KBM-7 (cell line): ENCODE measurements at places on chromosomes 1 and 21.

GRCh38 chr1:112723511-112723839 is 8.3 kb upstream of the PPM1J start:
- no peak for DNase-seq

DNA sequence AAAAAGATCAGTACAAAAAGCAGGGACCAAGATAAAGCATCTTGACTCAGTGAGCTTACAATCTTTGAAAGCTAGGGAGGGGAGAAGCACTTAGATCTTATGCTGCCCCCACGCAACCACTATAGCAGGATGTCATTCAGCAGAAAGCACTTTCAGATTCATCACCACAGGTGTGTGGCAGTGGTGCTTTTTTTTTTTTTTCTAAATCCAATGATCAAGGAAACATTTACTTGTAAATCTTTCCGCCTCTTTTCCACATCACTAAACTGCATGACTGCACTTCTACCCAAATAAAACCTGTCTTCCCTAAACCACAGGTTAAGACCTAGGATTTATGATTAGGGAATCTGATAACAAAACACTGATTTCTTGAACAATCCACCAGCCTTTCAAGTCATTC is 154.8 kb downstream of the SLC45A1 start:
- no peak for DNase-seq

DNA sequence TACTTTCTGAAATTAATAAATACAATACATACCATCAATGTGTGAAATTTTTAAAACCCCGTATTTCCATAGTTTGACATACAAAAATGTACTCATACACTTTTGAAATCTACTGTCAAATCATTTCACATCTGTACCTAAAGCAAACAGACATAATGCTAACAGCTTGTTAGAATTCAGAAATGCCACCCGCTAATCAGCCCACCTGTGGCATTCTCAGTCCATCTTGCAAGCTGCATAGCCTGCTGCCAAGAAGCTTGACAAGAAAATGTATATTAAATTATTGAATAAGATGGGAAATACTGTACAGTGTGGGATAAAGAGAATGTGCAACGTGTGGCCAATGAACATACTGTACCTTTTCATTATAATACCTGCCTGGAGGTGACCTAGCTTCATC is 55.1 kb downstream of the ZBTB18 start:
- DNase-seq: no peak

- no peak for DNase-seq
Observed at GRCh38 chr1:106756752-106757151, 299.7 kb upstream of the PRMT6 start.

- DNase-seq: no peak
Observed at GRCh38 chr1:147264158-147264768, 21.8 kb downstream of the CHD1L start.
